ENCODE measurements at places on chromosomes 2 and 18. TPM values are rescaled to one million over a fixed set of nuclear protein-coding genes. Genes with fewer than 3 reads are reported as not detected.

HJURP gene
- total RNA-seq = 77.3 TPM

SCN3A gene
- 0.43 TPM for total RNA-seq

GPN1 gene
- 43.0 TPM for total RNA-seq

INO80B gene
- 50.3 TPM for total RNA-seq

HOXD3 gene
- total RNA-seq = not detected

UNC50 gene
- total RNA-seq = 21.6 TPM

PKDCC gene
- total RNA-seq = not detected

GPR45 gene
- not detected for total RNA-seq

PLEK gene
- 0.88 TPM for total RNA-seq

CABLES1 gene
- total RNA-seq = 6.5 TPM

GPR55 gene
- 2.6 TPM for total RNA-seq

PTPN2 gene
- total RNA-seq = 57.0 TPM

ALKAL2 gene
- not detected for total RNA-seq

CREG2 gene
- total RNA-seq = not detected
